DMS53 (cell line): ENCODE measurements at places on chromosomes 7 and 10.

- no peak for DNase-seq
These were observed 56.6 kb upstream of the TARP start for GRCh38 chr7:38330039-38330438.

- peak; percentile 36 for DNase-seq
These were observed 163.4 kb upstream of the MKLN1 start for GRCh38 chr7:131164025-131164925.

DNA sequence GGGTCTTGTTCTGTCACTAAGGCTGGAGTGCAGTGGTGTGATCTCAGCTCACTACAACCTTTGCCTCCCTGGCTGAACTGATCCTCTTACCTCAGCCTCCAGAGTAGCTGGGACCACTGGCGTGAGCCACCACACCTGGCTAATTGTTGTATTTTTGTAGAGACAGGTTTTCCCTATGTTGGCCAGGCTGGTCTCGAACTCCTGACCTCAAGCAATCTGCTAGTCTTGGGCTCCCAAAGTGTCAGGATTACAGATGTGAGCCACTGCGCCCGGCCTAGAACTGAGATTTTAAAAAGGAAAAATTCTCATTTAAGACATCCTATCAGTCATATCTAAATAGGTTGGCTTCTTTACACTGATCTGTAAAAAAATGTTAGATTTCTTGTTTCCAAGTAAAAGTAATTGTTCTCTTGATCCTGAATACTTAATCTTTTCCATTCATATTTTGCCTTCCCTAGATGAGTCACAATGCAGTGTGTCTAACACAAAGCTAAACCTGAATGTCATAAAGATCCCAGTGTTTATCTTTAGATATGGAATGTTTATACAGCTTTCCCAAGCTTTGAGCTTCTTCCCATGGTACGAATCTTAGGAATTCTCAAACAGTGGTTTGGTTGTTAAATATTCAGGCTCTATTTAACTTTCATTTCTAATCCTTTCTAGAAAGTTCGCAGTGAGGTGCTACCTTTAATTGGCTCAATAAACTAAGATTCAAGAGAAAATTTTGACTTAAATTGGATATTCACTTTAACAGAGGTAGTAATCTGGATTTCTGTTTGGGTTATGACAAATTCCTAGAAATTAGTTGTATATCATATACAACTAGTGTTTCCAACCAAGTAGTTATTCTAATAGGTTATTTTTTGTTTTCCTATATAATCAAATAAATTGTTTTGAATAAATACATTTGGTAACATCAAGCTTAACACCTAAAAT lies 12.1 kb upstream of the LAMB1 start:
- DNase-seq: peak; percentile 70

DNA sequence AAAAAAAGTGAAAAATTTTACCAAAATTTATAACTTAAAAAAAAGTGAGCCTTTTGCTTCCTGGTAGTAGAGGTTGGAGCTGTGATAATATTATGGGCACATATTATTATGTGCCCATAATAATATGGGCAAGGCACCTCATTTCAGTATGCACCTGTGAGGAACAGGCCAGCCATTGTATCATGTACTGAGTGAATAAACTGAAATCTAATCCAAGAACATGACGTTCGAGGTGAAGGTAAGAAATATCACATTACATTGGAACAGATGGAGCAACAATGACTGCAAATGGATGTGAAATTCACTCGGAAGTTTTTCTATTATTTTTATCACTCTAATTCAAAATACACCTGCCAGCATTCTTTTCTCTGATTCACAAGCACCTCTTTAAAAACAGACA lies 216.0 kb downstream of the KLF6 start:
- DNase-seq: peak; percentile 87

GRCh38 chr10:71964743-71965515 lies 734 bp downstream of the CHST3 start:
- DNase-seq: peak; percentile 42

- peak; percentile 14 for DNase-seq
These were observed 8.4 kb upstream of the TEX36 start for GRCh38 chr10:125691160-125691981.

DNA sequence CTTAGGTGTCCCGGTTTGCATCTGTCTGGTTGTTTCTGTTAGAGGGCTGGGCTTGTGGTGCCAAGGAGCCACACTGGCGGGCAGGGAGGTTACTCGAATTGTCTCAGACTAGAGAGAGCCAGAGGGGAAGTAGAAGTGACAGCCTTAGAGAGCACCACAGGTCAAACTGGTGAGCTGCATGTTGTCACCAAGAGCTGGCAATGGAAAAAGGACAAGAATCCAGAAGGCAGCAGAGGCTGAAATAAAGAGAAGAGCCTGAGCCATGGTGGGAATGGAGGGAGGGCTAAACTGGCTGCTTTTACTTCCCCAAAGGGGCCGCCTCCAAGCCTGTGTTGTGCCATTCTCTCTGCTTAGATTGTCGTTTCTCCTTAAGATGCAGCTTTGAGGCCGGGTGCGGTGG lies 31.1 kb upstream of the RHBDD2 start:
- no peak for DNase-seq

GRCh38 chr7:47791682-47792081 lies 156.6 kb downstream of the PKD1L1 start:
- DNase-seq: no peak

GRCh38 chr7:30974605-30975255 lies 11.0 kb downstream of the GHRHR start:
- peak; percentile 93 for DNase-seq

DNA sequence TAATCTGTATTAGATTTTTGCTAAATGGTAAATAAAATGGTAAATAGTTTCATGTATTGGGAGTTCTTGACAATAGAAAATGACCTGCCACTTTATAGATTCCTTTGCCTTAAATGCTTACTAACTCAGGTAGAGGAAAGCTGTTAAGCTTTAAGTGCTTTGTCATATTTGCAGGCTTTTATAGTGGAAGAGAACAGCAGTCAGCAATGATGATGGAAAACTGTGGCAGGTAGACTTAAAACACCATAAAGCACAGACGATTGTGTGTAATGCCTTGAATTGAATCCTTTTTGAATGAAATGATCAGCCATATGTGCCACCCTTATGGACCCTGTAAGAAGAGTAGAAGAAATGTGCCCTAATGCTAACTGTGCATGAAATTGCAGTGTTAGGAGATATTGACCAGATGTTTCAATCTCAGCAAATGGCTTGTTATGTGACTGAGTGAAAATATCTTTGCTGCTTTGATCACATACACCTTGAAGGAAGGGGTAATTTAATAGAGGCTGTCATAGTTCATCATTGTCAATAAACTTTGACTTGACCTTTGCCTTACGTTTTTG lies 230.4 kb downstream of the ADK start:
- peak; percentile 6 for DNase-seq

GRCh38 chr10:77524281-77524711 lies 113.3 kb downstream of the KCNMA1 start:
- no peak for DNase-seq

DNA sequence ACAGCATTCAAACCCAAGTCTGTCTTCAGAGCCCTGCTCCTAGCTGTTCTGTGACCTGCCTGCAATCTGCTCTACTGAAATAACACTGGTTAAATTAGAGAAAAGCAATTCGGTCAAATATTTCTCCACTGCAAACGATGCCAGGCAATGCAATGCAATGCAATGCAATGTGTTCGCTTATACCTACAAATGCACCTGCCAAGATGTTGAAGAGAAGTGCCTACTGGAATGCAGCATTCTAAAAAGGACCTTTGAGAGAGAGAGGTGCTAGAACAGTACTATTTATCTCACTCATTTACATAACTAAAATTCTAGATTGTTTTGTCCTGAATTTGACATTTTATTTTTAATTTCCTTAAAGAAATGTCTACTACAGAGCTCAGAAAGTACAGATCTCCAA lies 157.3 kb upstream of the CDK1 start:
- DNase-seq: no peak

GRCh38 chr10:98029149-98030092 lies 1.0 kb downstream of the CRTAC1 start:
- peak; percentile 75 for DNase-seq

DNA sequence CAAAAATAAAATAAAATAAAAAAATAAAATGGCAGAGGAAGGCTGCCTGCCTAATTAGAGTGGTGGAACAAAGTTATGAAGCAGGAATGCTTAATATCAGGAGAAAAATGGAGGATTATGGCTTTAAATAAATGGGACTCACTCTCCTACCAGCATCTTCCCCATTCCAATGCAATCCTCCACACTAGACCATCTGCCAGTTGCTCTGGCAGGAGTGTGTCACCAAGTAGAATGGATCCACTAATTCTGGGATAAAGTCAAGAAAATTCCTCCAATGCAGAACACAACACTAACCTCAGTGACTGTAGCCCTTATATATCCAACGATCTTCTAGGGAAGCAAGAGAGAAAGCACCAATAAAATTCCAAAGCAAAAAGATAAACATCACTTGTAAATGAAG lies 112.5 kb upstream of the ARID5B start:
- no peak for DNase-seq

DNA sequence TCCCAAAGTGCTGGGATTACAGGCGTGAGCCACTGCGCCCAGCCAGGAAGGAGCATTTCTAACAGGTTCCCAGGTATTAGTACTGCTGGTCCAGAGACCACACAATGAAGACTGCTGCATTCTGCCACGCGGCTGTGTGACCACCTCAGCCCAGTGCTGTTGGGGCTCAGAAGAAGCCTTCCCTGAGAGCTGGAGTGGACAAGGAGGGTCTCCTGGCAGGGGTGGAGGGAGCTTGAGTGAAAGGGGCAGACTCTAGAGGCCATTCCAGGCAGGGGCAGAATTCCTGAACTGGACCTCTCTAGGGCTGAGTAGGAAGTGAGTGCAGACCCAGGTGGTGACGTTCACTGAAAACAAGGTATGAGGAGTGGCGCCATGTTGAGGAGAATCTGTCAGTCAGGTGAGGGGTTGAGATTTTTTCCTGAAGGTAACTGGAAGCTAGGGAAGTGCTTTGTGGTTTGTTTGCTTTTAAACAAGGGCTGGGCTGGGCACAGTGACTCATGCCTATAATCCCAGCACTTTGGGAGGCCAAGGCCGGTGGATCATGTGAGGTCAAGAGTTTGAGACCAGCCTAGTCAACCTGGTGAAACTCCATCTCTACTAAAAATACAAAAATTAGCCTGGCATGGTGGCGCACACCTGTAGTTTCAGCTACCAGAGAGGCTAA lies 67.6 kb downstream of the TACC2 start:
- peak; percentile 83 for DNase-seq

DNA sequence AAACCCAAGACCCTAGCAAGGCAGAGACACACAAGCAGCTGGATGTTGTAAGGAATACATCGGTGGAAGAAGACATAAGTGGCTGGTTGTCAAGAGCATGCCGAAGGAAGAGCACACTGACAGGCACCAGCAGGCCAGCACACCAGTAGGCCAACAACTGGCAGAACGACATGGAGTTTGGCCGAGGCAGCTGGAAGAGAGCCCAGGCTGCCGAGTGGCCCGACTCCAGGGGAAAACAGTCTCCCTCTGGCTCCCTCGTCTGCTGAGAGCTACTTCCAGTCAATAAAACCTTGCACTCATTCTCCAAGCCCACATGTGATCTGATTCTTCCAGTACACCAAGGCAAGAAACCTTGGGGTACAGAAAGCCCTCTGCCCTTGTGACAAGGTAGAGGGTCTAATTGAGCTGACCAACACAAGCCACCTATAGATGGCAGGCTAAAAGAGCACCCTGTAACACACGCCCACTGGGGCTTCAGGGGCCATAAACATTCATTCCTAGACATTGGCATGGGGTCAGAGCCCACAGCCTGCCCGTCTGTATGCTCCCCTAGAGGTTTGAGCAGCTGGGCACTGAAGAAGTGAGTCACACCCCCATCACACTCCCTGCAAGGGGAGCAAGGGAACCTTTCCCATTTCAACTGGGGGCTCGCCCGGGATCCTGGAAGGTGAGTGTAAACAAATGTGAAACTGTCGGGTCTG lies 14.7 kb upstream of the TNS3 start:
- DNase-seq: peak; percentile 64

DNA sequence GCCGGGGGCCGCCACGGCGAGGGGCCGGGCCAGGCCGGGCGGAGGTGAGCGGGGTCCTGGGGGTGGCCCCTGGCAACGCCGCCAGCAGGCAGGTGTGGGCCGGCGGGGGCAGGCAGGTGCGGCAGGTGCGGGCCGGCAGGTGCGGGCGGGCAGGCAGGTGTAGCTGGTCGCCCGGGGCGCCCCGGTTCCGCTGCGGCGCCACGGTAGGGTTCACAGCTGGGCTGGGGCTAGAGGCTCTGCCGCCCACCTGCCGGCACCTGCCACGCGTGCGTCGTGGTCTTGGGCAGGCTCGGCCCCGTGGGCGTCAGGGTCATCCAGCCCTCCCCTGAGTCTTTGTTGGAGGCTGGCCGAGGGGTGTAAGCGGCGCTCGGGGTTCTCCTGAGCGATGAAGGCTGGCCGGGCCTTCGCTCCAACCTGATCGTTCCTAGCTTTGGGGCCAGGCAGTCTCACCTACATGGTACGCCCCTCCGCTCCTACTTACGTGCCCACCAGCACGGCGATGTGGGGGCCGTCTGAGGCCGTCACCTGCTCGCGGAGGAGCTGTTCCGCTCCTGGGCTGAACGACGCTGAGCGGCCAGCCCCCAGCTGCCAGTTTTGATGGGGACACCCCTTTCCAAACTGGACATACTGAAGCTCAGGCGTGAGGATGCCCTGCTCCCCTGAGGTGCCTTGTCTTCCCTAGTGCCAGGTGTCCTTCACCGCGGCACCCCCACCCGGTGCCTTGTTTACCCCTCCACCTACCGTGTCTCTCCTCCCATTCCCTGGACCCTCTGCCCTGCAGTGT lies 493 bp downstream of the ZMIZ2 start:
- peak; percentile 86 for DNase-seq

DNA sequence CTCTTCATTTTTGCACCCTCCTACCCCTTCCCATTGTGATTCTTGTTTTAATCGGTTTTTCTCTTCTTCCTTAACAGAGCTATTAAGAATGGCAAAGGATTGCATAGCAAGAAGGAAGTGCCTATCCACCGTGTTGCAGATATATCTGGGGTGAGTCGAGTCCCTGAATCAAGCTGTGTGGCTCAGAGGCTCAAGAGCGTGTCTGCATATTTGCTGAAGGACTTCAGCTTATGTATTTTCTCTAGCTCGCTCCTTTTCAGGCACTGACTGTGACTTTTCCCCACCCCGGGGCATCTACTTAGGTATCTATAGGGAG lies 126.6 kb downstream of the LRRC4 start:
- peak; percentile 38 for DNase-seq

GRCh38 chr10:98920807-98921206 lies 314.8 kb downstream of the HPSE2 start:
- no peak for DNase-seq

- DNase-seq: no peak
These were observed 372.0 kb upstream of the C7orf33 start for GRCh38 chr7:148218603-148219002.

DNA sequence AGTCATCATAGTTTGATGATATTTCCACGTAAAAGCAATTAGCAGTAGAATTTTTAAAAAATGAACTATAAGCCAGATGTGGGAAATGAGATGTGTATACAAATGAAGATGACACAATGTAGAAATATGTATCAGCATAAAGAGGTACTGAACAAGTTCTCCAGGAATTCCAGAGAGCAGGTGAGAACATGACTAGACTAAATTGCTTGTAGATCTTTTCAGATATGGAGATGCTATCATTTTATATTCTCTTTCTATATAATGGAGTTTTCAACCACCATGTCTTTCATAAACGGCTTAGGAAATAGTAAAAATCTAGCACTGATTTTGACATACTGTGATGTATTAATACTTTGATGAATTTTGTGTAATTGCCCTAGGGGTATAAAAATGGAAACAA lies 130.9 kb downstream of the SEMA3D start:
- no peak for DNase-seq
